ENCODE measurements at places on chromosomes 6 and 20.

DNA sequence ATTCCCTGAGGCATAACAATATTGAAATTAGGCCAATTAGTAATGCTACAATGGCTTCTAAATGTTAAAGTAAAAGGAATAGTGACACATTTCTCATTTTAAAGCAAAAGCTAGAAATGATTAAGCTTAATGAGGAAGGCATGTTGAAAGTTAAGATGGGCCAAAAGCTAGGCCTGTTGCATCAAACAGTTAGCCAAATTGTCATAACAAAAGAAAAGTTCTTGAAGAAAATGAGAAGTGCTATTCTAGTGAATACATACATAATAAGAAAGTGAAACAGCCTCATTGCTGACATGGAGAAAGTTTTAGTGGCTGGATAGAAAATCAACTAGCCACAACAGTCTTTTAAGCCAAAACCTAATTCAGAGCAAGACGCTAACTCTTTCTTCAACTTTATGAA is 12.9 kb downstream of the OR2A4 start:
- DNase-seq: no peak

DNA sequence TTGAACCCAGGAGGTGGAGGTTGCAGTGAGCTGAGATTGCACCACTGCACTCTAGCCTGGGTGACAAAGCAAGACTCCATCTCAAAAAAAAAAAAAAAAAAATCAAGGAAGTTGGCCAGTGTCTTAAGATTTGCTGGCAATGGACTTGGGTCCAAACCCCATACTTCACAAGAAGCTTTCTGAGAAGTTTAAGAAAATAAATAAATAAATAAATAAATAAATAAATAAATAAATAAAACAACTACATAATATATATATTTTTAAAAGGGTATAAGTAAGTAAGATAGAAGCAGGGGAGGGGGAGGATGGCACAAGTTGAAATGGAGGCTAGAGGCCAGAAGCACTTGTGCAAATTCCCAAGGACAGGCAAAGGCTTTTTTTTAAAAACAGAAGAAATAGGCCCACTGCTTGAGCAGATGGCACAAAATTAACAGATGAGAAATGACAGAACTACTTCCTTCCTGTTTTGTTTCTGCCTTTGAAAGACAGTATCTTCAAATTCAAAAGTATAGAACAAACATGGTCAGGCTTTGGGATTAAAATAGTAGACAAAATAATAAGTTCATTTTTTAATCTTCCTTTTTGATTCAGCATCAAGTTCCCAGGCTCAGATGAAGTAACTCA is 287.7 kb downstream of the ALDH8A1 start:
- DNase-seq: no peak

GRCh38 chr6:159194421-159194820 is 25.2 kb downstream of the FNDC1 start:
- no peak for DNase-seq

DNA sequence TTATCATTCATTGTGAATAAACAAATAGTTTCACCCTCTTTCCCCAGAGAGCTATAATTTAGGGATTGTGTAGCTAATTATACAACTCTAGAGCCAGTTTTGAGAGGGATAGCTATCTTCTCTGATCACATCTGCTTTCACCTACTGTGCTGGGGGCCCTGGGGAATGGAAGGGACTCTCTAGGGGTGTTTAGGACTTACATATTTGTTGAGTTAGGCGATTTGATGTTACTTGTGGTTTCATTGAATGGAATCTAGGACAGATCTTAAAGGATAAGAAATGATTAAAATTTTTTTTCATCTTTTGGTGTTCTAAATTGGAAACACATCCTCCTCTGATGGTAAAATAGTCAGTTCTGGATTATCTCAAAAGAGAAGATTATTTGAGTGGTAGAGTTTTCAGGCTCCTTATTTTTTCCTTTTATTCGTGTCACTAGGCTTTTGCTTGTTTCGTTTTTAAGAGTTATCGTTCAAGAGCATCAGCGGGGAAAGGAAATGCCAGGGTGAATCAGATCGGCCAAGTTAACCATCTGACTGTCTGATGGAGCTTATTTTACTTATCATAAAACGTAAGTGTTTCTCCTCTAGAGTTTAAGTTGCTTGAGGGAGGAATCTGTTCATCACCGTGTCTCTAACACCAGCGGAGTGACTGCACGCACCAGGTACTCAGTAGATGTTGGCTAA is 236.7 kb downstream of the FARS2 start:
- peak; percentile 77 for DNase-seq

DNA sequence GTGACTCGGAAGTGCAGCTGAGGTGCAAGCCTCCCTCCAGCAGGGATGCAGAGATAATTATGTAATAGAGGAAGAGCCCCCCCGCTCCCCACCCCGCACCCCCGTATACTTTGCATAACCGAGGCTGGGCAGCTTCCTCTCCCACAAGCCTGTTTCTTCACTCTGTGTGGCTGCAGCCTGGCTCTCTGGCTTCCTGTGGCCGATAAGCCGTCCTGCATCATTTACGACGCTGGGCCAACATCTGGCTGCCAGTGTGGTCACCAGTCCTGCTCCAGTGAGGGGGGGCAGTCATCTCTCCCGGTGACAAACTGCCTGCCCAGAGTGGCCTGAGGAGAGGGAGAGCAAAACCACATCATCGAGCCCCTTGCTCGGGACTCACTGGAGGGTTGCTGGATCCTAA is 59.2 kb downstream of the RBM38 start:
- no peak for DNase-seq
